ENCODE measurements at places on chromosomes 16 and 17.

GRCh38 chr17:14320734-14321475, 20.0 kb downstream of the HS3ST3B1 start:
- no peak overlapping the region for H3K27ac ChIP-seq
- no peak overlapping the region for H3K4me3 ChIP-seq

GRCh38 chr17:43430936-43431713, 32.3 kb downstream of the ARL4D start:
- no peaks in the 10 kb centered on the region for H3K36me3 ChIP-seq
- H3K27ac ChIP-seq, result no peak overlapping the region
- H3K4me3 ChIP-seq, result no peak overlapping the region
- no peaks in the 10 kb centered on the region for H3K27me3 ChIP-seq

DNA sequence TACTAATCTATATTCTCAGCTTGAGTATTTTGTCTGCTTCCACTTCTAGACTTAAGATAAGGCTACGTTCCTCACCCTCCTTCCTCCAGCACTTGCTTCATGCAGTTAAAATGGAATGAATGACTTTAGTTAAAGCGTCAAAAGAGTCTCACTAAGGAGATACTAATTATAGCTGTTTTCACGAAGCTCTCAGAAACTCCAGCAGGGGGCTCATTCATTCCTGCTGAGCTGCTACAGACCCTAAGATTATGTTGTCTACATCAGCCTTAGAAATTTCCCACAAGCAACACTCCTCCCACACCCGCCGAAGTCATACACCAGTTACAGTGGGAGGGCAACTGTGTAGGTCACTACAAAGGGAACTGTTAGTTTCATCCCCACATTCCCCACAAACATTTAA, 57.0 kb upstream of the KIFC3 start:
- H3K27me3 ChIP-seq, result peaks cover 15% of the 10 kb centered on the region
- H3K4me1 ChIP-seq, result no peaks in the 10 kb centered on the region
- no peaks in the 10 kb centered on the region for H3K36me3 ChIP-seq
- H3K4me3 ChIP-seq, result no peak overlapping the region
- no peak overlapping the region for H3K27ac ChIP-seq
- DNase-seq, result no peak

DNA sequence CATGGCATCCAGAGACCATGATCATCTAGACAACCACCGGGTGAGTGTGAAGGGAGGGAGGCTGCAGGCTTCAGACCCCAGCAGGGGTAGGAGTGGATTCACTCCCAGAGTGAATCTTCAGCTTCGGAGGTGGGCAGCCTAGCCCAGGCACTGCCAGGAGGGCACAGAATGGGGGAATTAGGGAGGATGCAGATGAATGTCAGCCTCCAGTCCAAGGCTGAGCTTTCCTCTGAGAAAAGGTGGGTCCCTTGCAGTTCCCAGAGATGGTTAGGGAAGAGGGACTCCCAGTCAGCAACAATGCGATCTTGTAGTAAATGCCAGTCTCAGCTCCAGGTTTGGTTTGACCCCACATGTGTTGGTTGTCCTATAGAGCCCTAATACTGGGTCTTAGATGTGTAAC, 36.7 kb upstream of the POLR3E start:
- H3K4me1 ChIP-seq, result peaks cover 9% of the 10 kb centered on the region
- DNase-seq, result no peak
- H3K36me3 ChIP-seq, result peaks cover 16% of the 10 kb centered on the region
- H3K27ac ChIP-seq, result no peak overlapping the region
- no peaks in the 10 kb centered on the region for H3K27me3 ChIP-seq
- no peak overlapping the region for H3K4me3 ChIP-seq

DNA sequence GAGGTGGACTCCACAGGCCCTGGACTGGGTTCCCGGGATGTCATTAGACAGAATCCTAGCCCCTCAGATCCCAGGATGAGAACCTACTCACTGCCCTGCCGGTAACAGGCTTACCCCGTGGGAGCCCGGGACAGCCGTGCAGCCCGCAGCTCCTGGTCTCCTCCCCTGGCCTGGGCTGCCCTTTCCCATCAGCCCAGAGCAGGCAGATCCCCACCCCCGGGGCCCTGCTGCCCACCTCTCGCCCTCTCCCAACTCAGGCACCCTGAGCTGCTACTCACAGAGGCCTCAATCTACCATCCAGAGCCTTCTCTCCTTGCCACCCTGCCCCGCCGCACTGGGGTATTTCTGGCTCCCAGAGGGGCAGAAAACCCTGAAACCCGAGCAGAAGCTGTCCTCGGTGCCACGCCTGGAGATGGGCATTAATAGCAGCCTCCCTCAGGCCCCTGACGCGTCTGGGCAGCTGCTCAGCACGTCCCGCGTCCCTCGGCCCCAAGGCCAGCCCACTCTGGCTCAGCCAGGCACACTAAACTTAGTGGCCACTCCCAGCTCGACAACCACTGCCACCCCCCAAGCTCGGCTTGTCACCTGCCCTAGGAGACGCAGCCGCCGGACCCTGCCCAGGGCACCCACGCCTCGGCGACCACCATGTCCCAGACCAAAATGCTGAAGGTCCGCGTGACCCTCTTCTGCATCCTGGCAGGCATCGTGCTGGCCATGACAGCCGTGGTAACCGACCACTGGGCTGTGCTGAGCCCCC, at the start of gene CACNG1:
Gene CACNG1 (plus strand): TSS at position 539 of the 757 bp plus-strand sequence. CDS start 107 bp downstream, at position 646.
- H3K4me1 ChIP-seq, result no peaks in the 10 kb centered on the region
- no peak for DNase-seq
- H3K27ac ChIP-seq, result no peak within 1 kb of the TSS
- no peak within 1 kb of the TSS for H3K4me3 ChIP-seq
- H3K27me3 ChIP-seq, result no peaks in the 10 kb centered on the region
- no peaks in the 10 kb centered on the region for H3K36me3 ChIP-seq

DNA sequence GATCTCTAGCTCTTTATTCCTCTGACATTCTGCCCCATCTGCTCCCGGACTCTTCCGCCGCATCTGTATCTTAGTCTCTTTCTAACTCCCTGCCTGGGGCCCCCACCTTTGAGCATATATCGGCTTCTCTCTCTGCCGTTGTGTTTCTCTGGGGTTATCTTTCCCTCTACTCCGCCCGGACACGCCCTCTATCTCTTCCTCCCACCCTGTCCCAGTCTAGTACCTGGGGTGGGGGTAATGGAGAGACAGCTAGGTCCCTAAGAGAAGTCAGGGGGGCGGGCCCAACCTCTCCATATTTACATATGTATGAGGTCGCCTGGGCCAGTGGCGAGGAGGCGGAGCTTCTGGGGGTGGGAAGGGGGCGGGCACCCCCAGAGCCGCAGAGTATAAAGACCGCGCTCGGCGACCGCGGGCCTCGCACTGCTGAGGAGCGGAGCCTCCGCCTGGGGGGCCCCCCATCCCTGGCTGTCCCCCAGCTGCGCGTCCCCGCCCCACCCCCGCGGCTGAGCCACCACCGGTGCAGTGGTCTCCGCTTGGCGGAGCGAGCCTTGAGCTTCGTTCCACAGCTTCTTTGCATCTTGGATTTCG, at the start of gene ATP1B2:
Gene ATP1B2 (plus strand): TSS at position 418 of the 588 bp plus-strand sequence. CDS start 593 bp downstream, outside the sequence.
- peaks cover 72% of the 10 kb centered on the region for H3K27me3 ChIP-seq
- H3K27ac ChIP-seq, result no peak within 1 kb of the TSS
- peak; percentile 69 for DNase-seq
- no peaks in the 10 kb centered on the region for H3K36me3 ChIP-seq
- no peaks in the 10 kb centered on the region for H3K4me1 ChIP-seq
- H3K4me3 ChIP-seq, result peak within 1 kb of the TSS; percentile 73

GRCh38 chr16:83472776-83473501, 334.8 kb upstream of the HSBP1 start:
- H3K27me3 ChIP-seq, result peaks cover 6% of the 10 kb centered on the region
- H3K36me3 ChIP-seq, result no peaks in the 10 kb centered on the region
- H3K27ac ChIP-seq, result no peak overlapping the region
- no peaks in the 10 kb centered on the region for H3K4me1 ChIP-seq
- DNase-seq, result no peak

- H3K36me3 ChIP-seq, result no peaks in the 10 kb centered on the region
- DNase-seq, result no peak
- peaks cover 21% of the 10 kb centered on the region for H3K27me3 ChIP-seq
Observed at GRCh38 chr16:23369416-23369815, 67.3 kb downstream of the SCNN1B start.

DNA sequence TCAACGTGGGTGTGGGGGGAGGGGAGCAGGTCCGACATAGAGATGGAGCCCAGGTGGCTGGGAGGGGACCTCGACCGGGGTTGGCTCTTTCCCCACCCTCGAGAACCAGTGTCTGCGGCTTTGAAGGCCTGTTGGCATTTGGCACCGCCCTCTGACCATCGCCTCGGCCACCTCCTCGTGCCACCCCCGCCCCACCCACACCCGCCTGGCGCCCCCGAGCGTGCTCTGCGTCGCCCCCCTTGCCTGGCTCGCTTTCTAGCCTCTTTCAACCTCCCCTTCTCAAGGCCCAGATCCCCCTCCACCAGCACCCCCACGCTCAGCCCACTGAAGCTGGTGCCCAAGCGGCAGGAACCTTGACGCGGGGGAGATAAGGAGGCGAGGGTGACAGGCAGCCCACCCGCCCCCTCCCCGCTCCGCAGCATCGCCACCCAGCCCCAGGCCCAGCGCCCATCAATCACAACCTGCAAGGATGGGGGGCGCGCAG, 619 bp downstream of the CACNB1 start:
- H3K4me3 ChIP-seq, result peak overlapping the region; percentile 63
- no peak for DNase-seq
- peaks cover 23% of the 10 kb centered on the region for H3K36me3 ChIP-seq
- H3K27me3 ChIP-seq, result no peaks in the 10 kb centered on the region

DNA sequence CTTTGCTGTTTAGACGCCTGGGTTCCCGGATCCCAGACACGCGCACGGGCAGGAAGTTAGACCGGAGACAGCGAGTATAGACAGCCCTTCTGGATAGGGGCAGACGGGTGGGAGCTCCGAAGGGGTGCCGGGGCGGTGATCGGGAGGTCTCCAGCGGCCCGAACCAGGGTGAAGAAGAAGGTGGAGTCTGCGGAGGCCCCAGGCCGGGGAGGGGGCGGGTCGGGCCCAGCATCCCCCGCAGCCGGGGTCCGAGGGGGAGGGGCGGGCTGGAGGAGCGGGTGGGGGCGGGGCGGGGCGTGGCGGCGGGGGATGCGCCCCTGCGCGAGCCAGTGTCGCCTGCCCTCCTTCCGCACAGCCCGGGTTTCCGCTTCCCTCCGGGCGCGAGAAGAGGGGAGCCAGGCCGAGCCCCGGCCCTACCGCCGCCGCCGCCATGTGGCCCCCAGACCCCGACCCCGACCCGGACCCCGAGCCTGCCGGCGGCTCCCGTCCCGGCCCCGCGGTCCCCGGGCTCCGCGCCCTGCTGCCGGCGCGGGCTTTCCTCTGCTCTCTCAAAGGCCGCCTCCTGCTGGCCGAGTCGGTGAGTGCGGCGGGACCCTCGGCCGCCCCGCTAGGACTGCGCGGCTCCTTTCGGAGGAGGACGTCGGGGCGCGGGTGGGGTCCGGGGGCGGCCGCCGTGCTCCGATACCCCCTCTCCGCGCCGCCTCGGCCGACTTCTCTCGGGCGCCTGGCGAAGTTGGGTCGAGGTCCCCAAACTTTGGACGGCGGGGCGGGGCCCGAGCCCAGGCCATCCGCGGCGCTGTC, at the start of gene CMTM3:
Gene CMTM3 (plus strand): TSS at position 329 of the 801 bp plus-strand sequence. CDS start 102 bp downstream, at position 431.
- H3K36me3 ChIP-seq, result peaks cover 10% of the 10 kb centered on the region
- peak within 1 kb of the TSS; percentile 87 for H3K4me3 ChIP-seq

DNA sequence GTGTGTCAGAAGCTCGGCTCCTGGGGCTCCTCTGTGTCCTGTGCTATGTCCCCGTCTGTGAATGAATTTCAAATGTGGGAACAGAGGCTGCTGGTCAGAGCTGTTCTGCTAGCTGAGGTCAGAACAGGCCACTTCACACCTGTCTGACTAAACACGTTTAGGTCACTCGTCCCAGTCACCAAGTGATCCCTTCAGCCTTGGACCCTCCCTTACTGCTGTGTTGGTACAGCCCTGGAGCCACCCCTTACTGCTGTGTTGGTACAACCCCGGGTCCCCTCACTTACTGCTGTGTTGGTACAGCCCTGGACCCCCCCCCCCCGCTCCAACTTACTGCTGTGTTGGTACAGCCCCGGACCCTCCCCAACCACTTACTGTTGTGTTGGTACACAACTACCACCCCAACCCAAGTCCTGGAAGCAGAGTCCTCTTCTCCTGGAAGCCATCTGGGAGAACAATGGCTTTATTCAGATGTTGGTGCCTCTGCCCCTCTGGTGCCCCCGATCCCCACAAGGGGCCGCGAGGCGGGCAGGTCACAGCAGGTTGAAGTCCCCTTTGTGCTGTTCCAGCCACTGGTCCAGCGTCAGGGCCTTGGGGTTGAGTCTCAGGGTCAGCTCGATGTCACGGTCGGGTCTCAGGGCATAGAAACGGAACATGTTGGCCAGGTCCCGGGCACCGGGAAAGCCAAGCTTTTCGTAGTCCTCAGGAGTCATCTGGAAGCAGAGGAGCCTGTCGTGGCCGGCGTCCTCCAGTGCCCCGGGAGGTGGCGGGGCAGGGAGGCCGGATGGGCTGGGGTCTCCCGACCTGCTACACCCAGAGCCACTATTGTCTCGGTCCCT, 13.0 kb downstream of the NMRAL1 start:
- H3K4me3 ChIP-seq, result no peak overlapping the region

GRCh38 chr17:68255731-68256538, 8.1 kb downstream of the AMZ2 start:
- H3K4me3 ChIP-seq, result no peak overlapping the region
- H3K27me3 ChIP-seq, result no peaks in the 10 kb centered on the region
- H3K36me3 ChIP-seq, result no peaks in the 10 kb centered on the region
- no peak for DNase-seq
- H3K27ac ChIP-seq, result peak overlapping the region; percentile 97
- H3K4me1 ChIP-seq, result peaks cover 43% of the 10 kb centered on the region

Measured in T-cell (primary cell).